Activated CD8-positive, alpha-beta T cell treated with anti-CD3 and anti-CD28 coated beads, Interleukin-2, amount 10 ng/mL, durations not matched to agents 7 days and 5 days (primary cell): ENCODE measurements at places on chromosomes 1 and 21.

DNA sequence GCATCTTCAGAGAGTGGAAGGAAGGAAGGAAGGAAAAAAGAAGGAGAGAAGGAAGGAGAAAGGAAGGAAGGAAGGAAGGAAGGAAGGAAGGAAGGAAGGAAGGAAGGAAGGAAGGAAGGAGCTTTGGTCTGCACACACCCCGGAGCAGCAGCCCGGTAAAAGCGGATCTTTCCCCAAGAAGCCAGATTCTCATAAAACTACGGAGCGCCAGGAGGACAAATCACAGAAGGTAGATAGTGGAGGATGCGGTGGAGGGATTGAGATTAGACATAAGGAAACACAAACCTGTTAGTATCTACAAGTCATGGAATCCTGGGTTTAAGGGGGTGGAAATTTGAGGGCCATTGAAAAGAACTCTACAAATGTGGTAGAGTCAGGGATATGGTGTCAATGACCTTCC is 36.7 kb downstream of the PAX7 start:
- DNase-seq: no peak

DNA sequence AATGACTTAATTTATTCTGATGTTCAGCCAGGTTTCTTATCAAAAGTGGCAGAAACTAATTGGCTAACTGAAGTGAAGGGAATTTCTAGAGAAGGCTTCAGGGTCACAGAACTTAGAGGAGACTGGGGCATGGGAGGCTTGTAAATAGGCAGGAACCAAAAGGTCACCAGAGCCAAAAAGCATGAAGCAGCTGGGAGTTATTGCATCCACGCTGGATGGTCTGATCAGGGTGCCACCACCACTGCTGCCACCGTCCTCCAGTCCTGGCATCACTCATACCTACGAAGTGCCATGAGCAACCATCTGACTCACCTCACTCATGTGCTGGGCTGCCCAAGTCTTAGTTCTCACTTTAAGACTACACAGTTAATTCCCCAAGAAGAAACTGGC is 82.5 kb upstream of the DPH5 start:
- DNase-seq: no peak

GRCh38 chr1:34087986-34088385 is 77.0 kb downstream of the CSMD2 start:
- DNase-seq: no peak

DNA sequence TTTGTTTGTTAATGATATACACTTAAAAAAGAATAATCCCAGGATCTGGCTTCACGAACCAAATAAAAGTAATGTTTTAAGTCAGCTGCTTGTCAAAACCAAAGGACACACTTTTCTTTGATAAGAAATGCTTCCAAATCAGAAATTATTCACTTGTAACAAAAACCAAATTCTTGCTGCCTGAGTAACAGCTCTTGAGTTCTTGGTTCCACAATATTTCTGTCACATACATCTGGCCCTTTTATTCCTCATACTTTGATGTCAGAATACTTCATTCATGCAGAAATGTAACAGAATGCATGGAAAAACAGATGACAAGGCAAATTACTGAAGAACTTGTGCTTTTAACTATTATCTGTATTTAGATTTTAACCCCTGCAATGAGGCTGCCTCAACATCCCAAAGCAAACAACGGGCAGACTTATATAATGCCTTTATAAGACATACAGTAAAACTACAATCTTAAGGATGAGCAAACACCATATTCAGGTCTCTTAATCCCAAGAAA is 1.5 kb downstream of the VAMP4 start:
- no peak for DNase-seq

DNA sequence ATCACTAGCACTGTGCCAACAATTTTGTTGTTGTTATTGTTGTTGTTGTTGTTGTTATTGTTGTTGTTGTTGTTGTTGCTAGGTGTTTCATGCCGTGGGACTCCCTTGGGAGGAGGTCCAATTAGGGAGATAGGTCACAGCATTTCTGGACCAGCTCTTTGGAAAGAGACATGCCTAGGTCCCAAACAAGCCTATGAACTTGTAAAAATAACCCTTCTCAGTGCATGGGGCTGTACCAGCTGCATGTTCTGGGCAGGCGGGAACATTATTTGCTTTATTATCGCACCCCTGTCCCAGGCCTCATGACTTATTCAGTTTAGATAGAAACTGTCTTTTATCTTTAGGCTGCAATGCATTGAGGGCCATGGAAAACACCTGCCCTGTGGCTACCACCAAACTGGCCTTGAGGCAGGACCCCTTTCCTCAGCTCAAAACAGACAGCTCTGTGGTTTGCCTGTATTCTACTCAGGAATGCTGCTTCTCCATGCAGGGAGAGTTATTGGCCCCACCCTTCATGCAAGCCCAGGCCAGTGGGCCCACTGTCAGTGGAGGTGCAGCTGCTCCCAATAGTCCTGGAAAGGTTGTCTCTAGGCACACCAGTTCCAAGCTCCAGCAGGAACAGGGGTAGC is 386.5 kb upstream of the BRINP3 start:
- DNase-seq: no peak

DNA sequence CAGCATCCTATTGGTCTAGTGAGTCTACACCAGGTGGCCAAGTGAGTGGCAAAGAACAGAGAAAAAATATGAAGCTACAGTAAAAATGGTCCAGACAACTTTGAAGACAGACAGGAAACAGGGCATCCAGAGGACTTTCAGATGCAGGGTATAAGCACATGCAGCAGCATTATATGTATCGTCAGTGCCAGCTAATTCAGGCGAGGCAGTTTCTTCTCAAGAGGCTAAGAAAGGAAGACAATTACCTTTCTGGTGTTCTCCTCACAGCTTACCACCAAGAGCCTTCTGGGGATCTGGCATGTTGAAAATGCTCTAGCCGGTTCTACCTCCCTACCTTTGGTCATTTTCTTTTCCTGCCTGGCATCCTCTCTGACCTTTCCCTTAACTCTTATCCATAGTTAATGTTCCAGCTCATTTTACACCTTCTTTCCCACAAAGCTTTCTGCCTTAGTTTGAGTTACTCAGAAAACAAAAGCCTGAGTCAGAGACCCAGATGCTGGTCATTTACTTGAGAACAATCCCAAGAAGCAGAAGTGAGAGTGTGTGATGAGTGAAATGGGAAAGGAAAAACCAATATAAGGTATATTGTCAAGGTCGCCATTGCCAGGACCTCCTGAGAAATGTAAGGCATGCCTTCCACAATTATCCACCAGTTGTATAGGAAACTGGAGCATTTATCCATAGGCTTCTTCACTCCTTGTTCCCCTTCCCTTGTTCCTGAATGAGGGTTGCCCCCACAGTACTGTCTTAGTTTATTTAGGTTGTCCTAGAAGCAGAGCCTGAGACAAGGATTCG is 444.1 kb downstream of the PLPP3 start:
- DNase-seq: no peak

- no peak for DNase-seq
These were observed 547 bp downstream of the PDPN start for GRCh38 chr1:13583966-13584791.

DNA sequence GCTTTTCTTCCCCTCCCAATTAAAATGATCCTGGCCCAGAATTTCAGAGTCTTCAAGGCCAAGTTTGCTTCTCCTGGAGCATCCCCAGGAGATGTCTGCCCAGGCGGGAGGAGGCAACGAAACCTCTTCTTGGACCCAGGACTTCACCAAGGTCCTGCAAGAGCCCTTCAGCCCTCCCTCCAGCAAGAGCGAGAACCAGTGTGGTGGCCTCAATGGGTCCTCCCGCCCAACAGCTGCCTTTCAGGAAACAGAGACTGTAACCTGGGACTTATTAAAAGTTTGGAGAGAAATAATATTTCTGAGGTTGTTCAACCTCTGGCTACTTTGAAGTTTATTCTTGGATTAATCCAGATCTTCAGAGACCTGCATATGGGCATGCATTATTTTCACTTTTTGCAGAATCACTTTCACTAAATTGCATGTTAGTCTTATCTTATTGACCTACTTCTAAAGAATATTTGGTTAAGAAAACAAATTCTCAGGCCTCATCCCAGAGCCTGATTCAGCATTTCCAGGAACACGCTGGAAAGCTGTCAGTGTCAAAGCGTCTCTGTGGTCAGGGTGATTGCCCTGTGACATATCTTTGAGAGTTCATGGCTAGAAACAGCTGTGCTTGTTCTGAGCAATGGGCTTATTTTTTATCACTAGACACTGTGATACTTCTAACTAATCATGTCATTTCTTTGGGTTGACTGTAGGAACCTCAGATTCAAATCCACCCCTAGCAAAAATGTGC is 66.0 kb upstream of the CLDN14 start:
- no peak for DNase-seq

- DNase-seq: peak; percentile 44
These were observed 13.6 kb downstream of the LRRC42 start for GRCh38 chr1:53959664-53960250.

- no peak for DNase-seq
These were observed 14.0 kb downstream of the GTF2B start for GRCh38 chr1:88877382-88877825.

- DNase-seq: no peak
These were observed 20.2 kb downstream of the DPT start for GRCh38 chr1:168708698-168709404.

GRCh38 chr1:150791585-150791984 is 16.5 kb downstream of the CTSK start:
- no peak for DNase-seq

- peak; percentile 51 for DNase-seq
These were observed 1.8 kb downstream of the ARPC5 start for GRCh38 chr1:183633676-183634343.

DNA sequence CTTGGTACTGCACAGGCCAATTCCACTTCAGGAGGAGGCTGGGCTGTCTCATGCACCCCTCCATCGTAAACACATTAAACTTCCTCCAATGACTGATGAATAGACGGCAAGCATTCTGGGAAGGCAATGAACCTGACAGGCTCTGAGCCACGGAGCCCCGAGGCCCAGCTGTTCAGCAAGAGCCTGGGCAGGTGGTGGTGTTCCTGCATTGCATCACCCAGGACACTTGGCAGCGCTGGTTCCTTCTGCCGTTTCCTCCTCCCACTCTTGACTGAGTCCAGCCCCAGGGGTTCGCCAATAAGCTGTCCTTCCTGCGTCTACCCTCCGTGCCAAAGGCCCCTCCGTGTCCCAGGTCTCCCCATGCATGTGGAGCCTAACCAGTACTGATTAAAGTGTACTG is 109.8 kb downstream of the JAK1 start:
- DNase-seq: no peak

DNA sequence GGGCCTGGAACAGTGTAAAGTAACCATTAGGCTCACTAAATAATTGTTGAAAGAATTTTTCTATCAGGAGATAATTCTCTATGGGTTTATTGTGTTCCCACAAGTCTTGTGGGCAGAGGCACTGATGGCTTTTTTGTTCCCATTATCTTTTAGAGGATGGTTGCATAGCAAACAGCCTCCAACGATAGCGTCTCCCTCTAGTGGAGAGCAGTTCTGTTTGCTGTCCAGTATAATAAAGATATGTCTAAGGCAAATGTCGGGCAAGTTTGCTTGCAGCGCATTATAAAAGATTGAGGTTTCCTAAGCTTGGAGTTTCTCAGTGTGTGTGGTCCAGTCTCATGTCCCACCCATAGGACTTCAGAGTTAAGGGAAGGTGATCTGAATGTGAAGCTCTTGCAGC is 1.3 kb upstream of the SLC6A17 start:
- no peak for DNase-seq

DNA sequence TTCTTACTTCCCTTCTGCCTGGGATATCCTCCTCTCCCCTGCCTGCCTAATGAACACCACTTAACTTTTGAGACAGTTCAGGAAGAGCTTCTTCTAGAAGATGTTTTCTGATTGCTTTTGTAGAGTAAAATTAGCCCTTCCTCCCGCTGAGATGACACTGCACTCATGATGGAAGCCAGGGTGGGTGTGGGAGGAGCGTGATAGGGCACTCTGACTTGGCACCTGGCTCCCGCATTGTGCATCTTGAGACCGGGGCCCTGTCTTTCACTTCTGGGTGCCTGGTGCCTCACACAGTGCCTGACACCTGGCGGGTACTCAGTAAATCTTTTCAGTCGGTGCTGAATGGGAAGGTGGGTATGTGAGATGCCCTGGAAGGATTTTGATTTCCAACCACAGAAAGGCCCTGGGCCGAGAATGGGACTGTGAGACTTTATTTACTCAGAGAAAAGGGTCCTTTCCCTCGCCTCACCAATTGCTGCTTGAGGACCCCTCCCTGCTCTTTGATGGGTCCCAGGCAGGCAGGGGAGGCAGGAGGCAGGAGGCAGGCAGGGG is 6.8 kb downstream of the THEM5 start:
- DNase-seq: no peak

GRCh38 chr1:116906812-116907211 is 2.9 kb upstream of the PTGFRN start:
- DNase-seq: no peak

- DNase-seq: no peak
These were observed 132.2 kb downstream of the ITSN1 start for GRCh38 chr21:33774551-33774950.

DNA sequence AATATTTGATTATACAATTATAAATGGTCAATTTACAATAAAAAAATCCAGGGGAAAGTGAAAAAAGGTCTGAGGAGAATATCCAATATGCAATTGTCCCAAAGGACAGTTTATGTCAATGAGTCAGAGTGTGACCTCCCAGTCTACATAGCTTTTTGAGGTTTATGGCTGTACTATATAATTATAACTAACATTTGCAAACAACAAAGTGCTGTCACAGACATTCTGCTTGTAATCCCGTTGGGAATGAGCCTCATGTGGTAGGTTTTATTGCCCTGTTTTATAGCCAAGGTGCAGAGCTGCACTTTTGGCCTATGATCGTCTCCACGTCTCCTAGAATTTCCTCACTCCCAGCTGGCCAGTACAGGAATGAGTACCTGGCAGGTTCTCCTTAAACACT is 103.8 kb downstream of the ADSS2 start:
- no peak for DNase-seq

- no peak for DNase-seq
These were observed 7.0 kb downstream of the PSMG1 start for GRCh38 chr21:39176271-39176709.

DNA sequence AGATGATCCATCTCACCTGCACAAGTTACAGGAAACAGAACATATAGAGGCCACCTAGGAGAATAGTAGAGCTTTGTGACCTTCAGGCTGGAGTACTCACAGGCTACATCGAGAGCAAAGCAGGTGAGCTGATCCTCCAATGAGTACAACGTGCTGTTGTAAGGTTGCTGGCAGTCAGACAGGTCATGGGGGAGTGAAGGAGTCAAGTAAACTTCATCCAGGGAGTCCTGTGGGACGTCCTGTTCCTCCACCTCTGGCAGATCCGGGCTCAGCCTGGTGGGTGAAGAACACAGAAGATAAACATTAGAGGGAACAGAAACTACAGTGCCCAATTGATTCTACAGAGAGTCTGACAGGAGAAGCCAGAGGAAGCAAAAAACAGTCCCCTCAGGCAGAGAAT is 62.5 kb downstream of the PRKAB2 start:
- DNase-seq: no peak

GRCh38 chr1:190663962-190664361 is 186.3 kb upstream of the BRINP3 start:
- no peak for DNase-seq

GRCh38 chr1:86758570-86758969 is 54.2 kb downstream of the SH3GLB1 start:
- DNase-seq: no peak

- no peak for DNase-seq
These were observed at the start of gene USH2A for GRCh38 chr1:216422821-216423520. USH2A (minus strand) TSS chr1:216423448; CDS start chr1:216422336, 1,112 bp downstream.
